Ovary (tissue), 10 donors: ENCODE measurements at places on chromosomes 13 and 19. TPM values are rescaled to one million over a fixed set of nuclear protein-coding genes. Genes with fewer than 3 reads are reported as not detected.

Gene TRAPPC6A
- polyA plus RNA-seq = 33.7 TPM

Gene ATP8B3
- polyA plus RNA-seq = 0.91 TPM

Gene CD22
- polyA plus RNA-seq = 79.4 TPM

Gene SIGLEC8
- polyA plus RNA-seq = 1.6 TPM

DNA sequence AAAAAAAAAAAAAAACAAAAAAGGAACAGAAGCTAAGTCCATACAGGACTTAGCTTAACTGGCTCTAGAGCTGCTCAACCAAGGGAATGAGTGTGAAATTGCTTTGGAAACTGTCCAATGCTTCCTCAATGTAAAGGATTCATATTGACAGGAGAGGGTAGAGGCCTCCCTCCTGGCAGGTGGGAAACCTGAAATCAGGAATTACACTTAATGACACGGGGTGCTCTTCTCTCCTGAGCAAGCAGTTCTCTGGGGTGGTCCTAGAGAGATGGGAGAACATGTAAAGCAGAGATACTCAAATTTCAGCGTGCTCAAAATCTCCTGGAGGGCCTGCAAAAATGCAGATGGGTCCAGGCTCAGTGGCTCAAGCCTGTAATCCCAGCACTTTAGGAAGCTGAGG is 3.6 kb upstream of the MAG start:
- H3K4me1 ChIP-seq = peaks cover 3% of the 10 kb centered on the region
- no peaks in the 10 kb centered on the region for H3K36me3 ChIP-seq
- H3K4me3 ChIP-seq = no peak overlapping the region

DNA sequence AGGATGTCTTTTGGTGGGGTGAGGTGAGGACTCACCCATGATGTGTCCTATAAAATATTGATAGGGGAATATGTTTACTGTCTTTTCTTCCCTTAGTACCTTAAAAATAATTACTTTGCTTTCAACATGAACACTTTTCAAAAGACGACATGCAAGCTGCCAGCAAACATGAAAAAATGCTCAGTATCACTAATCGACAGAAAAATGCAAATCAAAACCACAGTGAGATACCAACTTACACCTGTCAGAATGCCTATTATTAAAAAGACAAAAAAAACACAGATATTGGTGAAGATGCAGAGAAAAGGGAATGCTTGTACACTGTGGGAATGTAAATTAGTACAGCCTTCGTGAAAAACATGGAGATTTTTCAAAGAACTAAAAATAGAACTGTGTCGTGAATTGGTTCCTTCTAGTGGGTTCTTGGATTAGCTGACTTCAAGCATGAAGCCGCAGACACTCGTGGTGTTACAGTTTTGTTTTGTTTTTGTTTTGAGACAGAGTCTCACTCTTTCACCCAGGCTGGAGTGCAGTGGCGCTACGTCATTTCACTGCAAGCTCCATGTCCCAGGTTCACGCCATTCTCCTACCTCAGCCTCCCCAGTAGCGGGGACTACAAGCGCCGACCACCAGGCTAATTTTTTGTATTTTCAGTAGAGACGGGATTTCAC is 160.9 kb downstream of the FGF9 start:
- H3K36me3 ChIP-seq = no peaks in the 10 kb centered on the region
- H3K4me3 ChIP-seq = no peak overlapping the region
- H3K4me1 ChIP-seq = no peaks in the 10 kb centered on the region
- H3K27me3 ChIP-seq = no peaks in the 10 kb centered on the region
- no peak overlapping the region for H3K27ac ChIP-seq

GRCh38 chr19:752652-753517 is 2.0 kb downstream of the MISP start:
- peaks cover 5% of the 10 kb centered on the region for H3K4me1 ChIP-seq
- no peaks in the 10 kb centered on the region for H3K36me3 ChIP-seq
- no peaks in the 10 kb centered on the region for H3K27me3 ChIP-seq
- peak overlapping the region; percentile 73 for H3K27ac ChIP-seq
- no peak overlapping the region for H3K4me3 ChIP-seq

- H3K36me3 ChIP-seq = no peaks in the 10 kb centered on the region
- H3K27ac ChIP-seq = no peak overlapping the region
- no peak for DNase-seq
- H3K27me3 ChIP-seq = no peaks in the 10 kb centered on the region
Measured at GRCh38 chr13:84126671-84127171, 244.4 kb upstream of the SLITRK1 start.

- peak overlapping the region; percentile 83 for H3K27ac ChIP-seq
Measured at GRCh38 chr19:1131718-1132551, 28.1 kb downstream of the GPX4 start.

DNA sequence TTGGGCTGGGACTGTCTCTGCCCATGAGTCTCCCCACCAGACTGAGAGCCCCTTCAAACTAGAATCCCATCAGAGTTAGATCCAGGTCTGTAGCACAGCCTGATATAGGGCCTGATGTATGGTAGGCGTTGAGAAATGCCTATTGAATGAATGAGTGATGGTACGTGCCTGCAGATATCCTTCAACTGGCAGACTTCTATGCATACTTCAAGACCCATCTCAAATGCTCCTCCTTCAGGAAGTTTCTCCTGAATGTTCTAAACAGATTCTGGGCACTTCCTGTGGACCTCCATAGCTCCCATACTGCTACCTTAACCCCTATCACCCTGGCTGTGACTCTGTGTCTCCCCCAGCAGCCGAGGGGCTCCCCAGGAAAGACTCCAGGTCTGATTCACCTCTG is 48.2 kb downstream of the KCNC3 start:
- H3K36me3 ChIP-seq = no peaks in the 10 kb centered on the region
- no peak overlapping the region for H3K4me3 ChIP-seq
- H3K27ac ChIP-seq = no peak overlapping the region
- no peak for DNase-seq
- no peaks in the 10 kb centered on the region for H3K4me1 ChIP-seq
